ENCODE measurements at places on chromosomes 7 and 10.

- DNase-seq = no peak
These were observed 97.3 kb upstream of the KLF14 start for GRCh38 chr7:130831322-130831721.

GRCh38 chr7:16433568-16434122 is 12.3 kb upstream of the CRPPA start:
- DNase-seq = no peak

- DNase-seq = no peak
These were observed 33.6 kb downstream of the BUB3 start for GRCh38 chr10:123187781-123188180.

DNA sequence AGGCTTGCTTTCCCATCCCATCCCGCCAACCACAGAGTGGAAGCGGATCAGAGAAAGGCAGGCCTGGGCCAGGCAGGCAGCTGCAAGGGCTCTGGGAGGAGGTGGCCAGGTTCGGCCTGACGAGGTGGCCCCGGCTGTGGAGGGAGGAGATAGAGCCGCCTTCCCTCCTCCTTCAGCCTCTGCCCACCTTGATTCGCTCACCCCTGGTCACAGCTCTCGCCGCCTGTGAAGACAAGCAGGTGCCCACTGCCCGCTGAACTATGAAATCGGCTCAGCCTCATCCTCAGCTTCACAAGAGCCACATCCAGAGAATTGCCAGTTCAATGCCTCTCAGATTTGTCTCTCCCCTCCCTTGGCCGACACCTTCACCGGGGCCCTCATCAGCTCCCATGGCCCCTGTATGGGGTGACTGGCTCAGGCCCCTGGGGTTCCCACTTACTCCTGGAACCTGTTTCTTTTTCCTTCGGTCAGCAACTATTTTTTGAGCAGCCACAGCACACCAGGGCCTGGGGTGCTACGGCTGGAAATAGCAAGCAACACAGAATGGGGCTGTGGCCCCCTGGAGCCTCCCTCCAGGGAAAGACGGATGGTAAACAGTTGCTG is 80.0 kb upstream of the CHST15 start:
- DNase-seq = no peak

GRCh38 chr7:1858435-1859265 is 188.6 kb downstream of the ELFN1 start:
- no peak for DNase-seq

DNA sequence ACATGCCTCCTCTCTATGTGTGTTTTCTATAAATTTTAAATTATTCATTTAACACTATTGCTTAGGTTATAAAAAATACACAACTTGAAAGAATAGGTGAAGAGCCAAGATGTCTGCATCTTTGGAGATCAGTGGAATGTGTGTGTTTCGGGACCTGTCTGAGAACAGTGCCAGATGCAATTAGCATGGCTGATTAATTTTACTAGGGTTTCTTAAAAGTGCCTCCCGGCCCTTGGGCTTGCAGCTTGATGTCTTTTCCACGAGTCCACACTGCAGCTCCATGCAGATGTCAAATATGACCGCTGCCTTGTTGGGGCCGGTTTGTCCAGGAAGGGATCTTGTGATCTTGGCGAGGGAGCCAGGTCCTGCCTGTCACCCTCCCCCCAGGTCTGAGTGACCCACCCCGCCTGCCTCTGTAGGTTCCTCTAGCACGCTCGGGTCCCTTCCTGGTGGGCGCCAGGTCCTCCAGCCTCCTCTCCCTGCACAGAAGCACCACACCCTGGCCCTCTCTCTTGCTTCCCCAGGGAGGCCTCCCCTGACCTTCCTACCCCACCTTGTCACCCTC is 20.7 kb downstream of the LHPP start:
- DNase-seq = peak; percentile 58

GRCh38 chr10:62393237-62393636 is 19.1 kb downstream of the ZNF365 start:
- no peak for DNase-seq

GRCh38 chr10:6232846-6233724 is 30.4 kb downstream of the PFKFB3 start:
- DNase-seq = no peak

- no peak for DNase-seq
These were observed 145.2 kb upstream of the BMPER start for GRCh38 chr7:33760146-33760545.

GRCh38 chr7:111931016-111931517 is 275.1 kb downstream of the DOCK4 start:
- no peak for DNase-seq

DNA sequence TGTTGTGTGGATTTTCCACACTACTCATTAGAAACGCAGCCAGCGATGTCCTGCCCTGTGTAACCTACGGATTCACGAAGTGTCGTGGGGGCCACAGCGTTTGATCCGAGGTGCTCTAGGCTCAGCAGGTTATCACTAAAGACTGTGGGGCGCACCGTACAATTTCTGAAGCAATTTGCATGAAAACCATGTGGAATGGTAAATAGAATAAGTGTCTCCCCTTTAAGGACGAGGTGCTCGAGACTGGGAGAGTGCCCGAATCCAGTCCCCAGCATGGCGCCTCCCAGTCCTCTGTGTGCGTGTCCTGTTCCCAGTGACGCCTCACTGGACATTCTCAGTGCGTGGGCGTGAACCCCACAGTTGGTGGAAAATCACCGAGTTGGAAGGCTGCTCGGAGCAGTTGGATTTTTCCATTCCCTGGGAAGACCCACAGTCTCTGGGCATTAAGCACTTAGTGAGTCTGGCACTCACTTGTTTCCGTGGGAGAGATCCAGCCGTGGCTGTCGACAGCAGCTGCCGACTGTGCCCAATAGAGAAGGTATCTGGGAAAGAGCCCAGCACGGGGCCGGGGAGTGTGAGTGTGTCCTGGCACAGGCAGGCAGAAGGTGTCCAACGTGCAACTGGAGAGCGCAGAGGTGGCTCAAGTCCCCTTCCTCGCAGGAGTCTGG is 37.0 kb downstream of the PFKP start:
- DNase-seq = no peak

DNA sequence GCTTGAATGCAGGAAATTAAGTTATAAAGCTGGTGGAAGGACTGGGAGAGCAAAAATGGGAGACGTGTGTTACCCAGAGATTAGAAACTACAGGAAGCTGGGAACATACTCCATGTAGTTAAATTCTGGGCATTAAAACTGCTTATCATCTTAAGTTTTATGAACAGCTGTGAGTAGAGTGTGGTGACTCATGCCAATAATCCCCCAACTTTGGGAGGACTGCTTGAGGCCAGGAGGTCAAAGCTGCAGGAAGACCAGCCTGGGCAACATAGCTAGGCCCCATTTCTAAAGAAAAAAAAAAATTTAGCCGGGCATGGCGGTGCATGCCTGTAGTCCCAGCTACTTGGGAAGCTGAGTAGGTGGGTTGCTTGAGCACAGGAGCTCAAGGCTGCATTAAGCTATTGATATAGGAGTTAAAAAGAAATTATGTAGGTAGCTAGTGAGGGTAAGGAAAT is 56.2 kb upstream of the SEPHS1 start:
- DNase-seq = no peak

- no peak for DNase-seq
These were observed 40.5 kb downstream of the PPP1R3C start for GRCh38 chr10:91592266-91592975.

DNA sequence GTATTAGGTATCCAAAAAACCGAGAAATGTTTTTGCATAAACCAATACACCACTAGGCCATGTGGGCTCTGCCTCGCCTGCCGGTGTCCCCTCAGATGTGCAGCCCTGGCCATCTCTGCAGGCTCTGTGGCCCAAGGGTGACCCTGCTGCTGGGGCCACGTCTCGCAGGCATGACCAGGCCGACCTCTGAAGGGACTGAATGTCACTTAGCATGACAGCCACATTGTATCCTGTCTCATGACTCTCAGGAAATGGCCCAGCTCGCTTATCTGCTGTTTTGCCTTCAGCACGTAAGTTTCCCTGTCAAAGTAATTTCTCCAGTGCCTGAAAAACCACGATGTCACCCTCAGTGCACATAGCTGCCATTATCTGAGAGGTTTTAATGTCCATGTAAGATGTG is 49.5 kb upstream of the ZNF32 start:
- no peak for DNase-seq

- no peak for DNase-seq
These were observed 19.0 kb upstream of the TMEM26 start for GRCh38 chr10:61472090-61472674.

DNA sequence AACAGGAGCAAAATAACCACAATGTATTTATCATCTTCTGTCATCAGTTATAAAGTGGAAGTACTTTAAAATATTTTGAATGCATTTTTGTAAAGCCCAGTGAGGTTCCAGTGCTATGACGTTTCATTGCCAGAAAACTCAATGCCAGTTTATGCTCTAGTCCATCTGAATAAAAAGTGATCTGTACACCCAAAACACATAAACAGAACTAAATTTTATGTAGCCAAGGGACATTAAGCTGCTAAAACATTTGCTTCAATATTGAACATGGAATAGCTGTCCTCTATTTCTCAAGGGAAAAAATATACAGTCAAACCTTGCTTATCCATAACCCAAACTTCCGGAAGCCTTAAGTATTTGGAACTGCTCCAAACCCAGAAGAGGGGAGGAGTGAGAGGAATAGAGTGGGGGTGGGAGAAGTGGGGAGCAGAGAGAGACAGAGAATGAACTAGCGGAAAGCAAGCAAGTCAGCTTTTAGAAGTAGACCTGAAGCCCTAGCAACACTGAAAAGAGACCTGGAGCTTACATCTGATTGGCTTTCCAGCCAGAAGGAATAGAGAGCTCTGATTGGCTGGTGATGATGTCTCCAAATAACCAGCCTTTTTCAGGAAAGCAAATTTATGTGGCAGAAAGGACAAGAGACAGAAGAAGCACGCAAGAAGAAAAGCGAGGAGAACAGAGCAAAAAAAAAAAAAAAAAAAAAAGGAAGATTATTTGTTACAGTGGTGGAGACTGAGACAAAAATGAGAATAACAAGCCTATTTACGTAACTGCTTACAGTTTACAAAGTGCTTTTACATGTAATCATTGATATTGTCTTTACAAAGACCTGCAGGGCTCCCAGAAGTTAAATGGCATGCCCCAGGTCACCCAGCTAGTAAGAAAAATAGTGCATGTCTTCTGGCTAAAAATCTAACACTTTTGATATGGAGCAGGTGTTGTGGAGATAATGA is 196.0 kb downstream of the RNLS start:
- DNase-seq = no peak

DNA sequence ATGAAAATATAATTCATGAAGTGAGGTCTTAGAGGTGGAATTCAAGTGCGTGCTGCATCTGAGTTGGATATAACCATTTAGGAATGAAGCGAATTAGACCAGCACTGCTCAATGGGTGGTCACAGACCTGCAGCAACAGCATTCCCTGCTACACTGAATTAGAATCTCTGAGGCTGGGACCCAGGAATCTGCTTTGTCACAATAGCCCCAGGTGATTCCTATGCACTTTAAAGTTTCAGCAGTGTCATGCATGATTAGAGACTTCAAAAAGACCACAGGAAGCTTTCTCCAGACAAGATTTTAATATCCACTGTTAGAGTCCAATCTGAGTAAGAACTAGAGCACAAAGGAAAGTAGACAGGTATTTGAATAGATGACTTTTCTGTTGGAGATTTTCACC is 352.8 kb upstream of the VSTM2A start:
- DNase-seq = no peak

DNA sequence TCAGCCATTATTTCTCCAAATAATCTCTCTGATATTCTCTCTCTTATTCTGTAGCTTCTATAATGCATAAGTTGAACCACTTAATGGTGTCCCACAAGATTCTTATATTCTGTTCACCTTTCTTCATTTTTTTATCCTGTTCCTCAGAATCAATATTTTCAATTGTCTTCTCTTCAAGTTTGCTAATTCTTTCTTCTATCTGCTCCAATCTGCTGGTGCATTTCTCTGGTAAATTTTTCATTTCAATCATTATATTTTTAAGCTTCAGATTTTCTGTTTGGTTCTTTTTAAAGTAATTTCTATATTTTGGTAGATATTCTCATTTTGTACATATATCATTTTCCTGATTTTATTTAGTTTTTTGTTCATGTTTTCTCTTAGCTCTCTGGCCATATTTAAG is 272.6 kb downstream of the ZEB1 start:
- DNase-seq = no peak

DNA sequence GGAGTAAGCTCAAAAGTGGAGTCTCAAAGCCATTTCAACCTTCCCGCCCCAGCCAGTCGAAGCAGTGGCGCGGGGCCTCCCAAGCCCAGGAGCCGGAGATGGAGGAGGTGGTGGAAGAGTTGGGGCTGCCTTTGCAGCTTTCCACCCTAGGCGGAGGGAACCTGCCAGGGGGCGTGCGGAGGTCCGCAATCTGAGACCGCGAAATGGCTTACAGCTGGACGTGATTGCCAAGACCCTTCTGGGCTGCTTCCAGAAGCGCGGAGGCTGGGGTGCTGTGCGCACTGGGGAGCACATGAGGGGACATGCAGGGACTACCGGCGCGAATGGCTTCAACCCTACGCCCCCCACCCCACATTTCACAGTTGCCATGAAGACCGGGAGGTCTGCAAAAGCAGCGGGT is 86.2 kb downstream of the PRR15 start:
- DNase-seq = no peak

DNA sequence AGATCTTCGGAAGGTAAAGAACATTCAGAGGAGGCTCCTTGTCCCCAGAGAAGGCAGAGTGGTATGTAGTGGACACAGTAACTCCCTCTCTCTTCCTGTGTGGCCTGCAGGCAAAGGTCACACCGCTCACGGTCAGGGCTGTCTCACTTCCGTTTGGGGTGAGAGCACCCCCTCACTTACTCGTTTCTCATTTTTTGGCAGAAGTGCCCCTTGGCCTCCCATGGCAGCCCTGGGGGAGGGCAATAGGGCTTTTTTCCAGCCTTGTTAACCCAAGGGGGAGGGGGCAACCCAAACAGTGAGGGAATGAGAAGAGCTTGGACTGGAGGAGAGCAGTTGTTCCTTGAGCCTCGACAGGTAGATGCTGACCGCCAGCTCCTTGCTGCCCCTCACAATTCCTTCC is 31.8 kb upstream of the SRGN start:
- no peak for DNase-seq

GRCh38 chr7:2996141-2996540 is 47.5 kb downstream of the CARD11 start:
- DNase-seq = no peak

DNA sequence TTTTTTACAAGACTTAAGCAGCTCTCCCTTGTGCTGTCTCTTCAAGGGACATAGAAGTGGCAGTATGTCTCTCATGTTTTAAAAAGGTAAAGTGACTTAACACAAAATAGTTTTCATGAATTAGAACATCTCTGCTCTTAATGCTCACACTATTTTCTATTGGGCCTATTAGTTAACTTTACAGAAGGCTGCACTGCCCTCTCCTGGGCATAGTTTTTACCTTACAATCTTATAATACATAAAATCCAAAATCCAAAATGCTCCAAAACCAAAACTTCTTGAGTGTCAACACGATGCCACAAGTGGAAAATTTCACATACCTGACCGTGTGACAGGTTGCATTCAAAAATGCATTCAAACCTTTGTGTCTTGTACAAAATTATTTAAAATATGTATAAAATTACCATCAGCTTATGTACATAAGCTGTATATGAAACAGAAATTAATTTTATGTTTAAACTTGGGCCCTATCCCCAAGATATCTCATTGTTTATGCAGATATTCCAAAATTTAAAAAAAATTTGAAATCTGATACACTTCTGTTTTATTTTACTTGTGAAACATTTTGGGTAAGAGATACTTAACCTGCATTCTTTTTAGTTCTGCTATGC is 25.8 kb downstream of the TES start:
- no peak for DNase-seq

- DNase-seq = no peak
These were observed 25.5 kb upstream of the MXI1 start for GRCh38 chr10:110181911-110182310.

Measured in DMS79 (cell line).